ENCODE measurements at places on chromosomes 4 and X.

DNA sequence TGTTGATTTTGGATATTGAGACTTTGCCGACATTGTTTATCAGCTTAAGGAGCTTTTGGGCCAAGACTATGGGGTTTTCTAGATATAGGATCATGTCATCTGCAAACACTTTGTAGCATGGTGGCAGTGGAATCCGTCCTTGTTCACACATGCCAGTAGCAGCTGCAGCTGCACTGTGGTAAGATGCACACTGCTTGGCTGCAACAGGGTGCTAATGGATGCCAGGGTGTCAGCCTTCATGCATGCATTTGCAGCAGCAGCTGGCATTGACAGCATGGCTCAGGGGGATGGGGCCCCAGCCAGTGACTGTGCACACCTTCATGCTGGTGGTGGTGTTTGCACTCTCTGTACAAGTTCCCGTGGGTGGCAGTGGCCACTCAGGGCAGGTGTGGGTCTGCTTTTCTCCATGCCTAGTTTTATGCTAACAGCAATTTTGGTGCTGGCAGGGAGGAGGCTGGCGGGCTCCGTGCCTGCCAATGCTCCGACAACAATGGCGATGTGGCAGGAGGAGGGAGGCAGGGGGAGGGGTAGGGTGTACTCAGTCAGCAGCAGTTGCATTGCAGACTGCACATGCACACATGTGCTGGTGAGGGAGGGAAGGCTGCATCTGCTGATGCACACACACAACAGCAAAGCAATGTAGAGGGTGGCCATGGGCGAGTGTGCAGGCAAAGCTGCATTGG, 37.5 kb downstream of the BEX3 start:
- no peak for DNase-seq

- no peak for DNase-seq
Measured at GRCh38 chr4:87530229-87530628, 1.1 kb upstream of the SPARCL1 start.

GRCh38 chrX:102950908-102951866, 14.1 kb downstream of the RAB40AL start:
- DNase-seq = peak; percentile 51

GRCh38 chr4:148090503-148091476, 351.4 kb downstream of the NR3C2 start:
- DNase-seq = no peak

GRCh38 chrX:70281951-70282350, at the start of gene RAB41:
Gene RAB41, plus strand, starts transcription at chrX:70282172. Its CDS starts 46 bp downstream, at chrX:70282218.
- DNase-seq = no peak

DNA sequence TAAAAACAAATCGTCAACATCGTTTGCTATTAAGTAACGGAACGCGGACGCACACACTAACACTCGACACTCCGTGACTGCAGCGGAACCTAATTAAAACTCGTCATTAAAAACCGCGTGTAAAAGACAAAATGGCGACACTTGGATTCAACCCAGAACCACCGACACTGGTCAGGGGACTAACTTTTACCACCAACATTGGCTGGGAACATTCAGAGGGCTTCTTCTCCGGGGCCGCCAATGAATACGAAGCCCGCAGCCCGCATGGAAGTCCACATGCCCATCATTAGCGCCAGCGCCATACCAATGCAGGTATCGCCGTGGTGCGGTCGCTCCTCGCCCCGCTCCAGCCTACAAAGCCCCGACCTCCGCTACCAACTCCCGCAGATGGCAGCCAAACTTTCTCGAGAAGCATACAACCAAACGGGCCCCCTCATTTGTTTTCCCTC, 498 bp downstream of the RBMX start:
- DNase-seq = peak; percentile 41

DNA sequence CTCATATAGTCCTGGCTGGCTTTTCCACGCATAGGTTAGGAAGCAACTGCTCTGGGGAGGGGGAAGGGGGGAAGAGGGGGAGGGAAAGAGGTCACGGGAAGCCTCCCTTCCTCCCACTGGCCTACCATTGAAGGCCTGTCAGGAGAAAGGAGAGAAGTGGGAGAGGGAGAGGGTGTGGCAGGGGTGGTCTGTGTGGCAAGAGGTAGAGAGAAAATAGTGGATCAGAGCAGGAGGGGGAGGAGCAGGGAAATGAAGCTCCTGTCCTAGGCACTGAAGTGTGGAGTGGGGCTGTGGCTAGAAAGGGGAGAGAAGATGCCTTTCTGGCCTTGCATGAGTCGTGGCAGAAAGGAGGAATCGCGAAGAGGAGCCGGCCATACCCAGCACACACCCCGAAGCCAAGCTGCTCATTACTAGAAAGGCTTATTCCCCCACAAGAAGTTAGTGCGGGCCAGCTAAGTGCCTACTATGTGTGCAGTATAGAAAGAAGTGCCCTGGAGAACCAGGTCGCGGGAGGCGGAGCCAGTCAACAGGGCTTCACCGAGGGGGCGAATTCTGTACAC, 1.1 kb upstream of the TMEM164 start:
- no peak for DNase-seq

- no peak for DNase-seq
Measured at GRCh38 chr4:183601381-183601780, 57.6 kb downstream of the RWDD4 start.

GRCh38 chr4:144223149-144223548, 82.6 kb upstream of the GYPA start:
- no peak for DNase-seq

DNA sequence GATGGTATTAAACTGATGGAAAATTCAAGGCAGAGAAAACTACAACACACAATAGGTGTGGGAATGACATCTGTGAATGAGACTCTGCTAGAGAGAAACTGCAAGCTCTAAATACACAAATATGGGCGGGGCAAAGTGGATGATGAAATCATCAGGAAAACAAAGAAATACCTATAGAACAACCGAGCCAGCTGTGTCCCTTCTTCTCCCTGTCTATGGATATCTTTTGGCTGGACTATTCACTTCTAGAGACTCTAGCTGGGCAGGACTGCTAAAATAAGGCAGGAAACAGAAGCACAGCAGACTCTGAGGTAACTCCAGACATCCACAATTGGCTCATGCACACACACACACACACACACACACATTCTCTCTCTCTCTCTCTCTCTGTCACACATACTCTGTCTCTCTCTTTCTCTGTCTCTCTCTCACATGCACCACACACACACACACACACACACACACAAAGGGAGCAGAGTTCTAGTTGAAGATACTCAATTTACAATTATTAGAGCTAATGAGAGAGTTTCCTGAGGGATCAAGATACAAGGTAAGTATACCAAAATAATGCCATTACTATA, 27.2 kb upstream of the EDNRA start:
- DNase-seq = no peak

DNA sequence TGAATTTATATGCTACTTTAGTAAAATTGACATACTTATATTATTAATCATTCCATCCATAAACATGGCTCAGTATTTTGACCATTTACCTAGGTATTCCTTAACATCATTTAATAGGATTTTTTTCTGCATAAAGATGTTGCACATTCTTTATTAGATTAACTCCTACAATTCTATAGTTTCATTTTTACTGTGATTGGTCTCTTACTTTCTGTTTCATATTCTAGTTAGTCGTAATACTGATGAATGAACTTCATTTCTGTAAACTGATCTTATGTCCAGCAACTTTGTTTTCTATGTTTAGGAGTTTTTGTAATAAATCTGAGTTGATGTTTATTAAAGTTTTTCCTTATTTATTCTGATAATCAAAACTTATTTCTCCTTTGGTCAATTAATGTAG, 278.2 kb upstream of the CXXC4 start:
- no peak for DNase-seq

- DNase-seq = no peak
Measured at GRCh38 chr4:187232796-187233195, 509.1 kb upstream of the FAT1 start.

- no peak for DNase-seq
Measured at GRCh38 chr4:110096405-110096804, 102.0 kb downstream of the ELOVL6 start.

- DNase-seq = no peak
Measured at GRCh38 chr4:84796394-84796793, 170.1 kb downstream of the WDFY3 start.

DNA sequence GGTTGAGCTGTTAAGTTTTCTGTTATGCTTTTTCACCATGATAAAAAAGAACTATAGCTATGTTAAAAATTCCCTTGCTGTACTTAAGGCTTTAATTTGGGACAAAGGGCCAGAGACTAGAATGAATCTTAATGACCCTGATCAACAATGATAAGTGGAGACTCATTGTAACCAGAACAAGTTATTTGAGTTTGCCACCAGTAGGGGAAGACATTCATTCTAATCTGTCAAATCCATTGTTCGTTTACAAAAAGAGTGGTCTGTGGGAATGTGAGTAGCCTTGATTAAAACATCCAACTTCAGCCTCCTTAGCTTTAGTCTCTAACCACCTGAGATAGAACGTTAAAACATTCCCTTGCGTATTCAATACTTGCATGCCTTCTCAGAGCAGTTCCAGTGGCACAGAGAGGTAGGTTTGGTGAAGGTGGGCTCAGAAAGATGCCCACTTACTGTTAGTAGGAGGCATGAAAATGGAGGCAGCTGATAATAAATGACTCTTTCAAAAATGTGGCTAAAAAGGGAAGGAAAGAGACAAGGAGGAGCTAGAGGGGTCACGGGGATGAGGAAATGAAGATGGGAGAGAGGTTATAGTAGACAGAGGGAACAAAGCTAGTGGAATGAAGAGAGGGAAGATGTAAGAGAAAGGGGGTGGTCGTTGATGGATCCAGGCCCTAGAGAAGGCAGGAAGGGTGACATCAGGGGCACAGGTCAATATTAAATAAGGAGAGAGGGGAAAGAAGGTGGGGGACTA, 66.2 kb downstream of the EGF start:
- no peak for DNase-seq

- no peak for DNase-seq
Measured at GRCh38 chr4:24801136-24801855, 5.9 kb downstream of the SOD3 start.

DNA sequence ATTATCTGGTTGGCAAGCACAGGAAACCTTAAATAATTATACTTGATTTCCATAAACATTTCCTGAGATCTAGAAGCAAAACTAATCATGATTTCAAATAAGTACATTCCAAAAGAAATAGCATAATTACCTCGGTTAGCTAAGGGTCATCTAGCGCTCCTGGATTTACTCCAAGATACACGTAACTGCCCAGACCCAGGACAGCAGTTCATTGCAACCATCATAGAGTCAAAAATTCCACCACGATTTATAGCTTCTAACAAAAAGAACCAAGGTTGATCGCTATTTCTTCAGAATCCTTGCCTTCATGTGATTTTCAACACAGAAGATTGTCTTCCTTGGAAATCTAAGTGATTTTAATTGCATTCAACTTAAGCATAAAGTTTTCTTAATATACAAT, 1235.5 kb upstream of the TENM3 start:
- no peak for DNase-seq

GRCh38 chrX:12249997-12250396, 111.7 kb downstream of the FRMPD4 start:
- no peak for DNase-seq

DNA sequence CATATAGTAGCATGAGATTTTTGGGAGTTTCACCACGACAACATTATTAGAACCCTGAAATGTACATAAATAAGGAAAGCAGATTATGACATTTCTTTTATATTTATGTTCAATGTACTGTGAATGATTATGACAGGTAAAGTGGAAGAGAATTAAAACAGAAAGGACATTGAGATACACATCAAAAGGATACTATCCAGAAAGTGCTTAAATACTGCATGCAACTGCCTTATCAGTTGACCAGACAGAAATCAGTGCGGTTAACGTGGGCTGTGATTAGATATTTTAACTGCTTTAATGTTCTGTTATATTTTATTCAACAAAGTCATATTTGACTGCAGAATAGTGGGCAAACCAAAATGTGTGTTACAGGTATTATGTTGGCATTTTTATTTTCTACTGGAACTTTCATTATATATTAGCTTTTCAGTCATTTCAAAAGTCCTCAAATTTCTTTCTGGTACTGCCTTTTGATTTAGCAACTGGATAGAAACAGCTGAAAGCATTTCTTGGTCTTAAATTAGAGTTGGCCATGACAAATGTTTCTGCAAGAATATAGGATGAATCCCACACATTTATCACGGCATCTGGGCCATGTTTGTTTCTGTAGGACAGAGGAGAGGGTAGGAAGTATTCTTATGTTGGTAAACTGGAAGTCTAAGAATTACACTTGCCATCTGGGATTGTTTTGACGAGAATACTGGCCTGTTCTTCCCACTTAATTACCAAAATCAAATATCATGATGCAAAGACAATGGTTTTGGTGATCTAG, 255.2 kb downstream of the SLC39A8 start:
- DNase-seq = no peak

DNA sequence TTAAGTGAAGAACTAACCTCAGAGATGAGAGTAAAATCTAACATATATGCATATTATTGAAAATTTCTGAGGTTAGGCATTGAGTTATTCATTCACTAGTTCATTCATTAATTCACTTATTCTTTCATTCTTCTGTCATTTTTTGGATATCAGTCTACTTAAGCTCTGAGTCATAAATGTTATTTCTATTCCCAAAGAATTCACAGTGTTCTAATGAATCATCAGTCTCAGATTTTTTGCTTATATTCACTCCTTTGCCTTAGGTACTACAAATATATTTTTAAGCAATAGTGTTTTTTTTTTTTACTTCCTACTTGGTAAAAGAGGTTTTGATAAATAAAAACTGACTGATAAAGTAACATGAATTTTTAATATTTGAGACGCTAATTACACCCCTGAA, 95.2 kb upstream of the DKK2 start:
- no peak for DNase-seq

- DNase-seq = no peak
Measured at GRCh38 chr4:107166181-107166580, 130.1 kb upstream of the DKK2 start.

DNA sequence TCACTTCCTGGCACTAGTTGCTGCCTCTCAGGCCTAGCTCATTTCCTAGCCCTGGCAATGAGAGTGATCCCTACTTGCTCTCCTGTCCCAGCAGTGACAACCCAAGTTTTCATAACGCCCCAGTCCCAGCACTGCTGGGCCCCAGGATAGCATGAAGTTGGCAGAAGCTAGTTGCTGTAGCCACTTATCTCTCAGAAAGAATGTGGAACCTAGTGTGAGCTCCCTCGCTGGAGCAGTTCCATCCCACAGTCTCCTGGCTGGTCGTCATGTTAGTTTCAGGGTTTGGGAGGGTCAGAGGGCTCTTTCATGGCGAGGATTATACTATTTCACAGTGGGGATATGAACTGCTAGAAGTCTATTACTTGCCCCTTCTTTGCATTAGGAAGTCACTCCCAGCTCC, 5.1 kb downstream of the PF4 start:
- DNase-seq = no peak

DNA sequence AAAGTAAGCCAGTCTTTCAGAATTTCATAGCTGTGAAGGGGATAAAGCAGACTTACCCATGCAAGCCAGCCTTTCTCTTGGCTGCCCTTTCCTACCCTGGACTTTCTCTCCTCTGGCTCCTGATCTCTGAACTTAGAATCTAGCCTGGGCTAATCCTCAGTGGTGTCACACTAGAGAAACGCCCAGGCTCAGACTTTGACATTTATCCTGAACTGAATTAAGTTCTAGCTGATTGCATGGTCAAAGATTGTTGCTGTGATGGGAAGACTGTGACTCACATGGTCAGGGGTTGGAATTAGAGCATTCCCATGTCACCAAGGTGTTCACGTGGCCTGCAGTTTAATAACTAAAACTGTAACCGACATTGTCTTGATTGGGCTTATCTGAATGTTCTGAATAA, 469.5 kb upstream of the FAT1 start:
- no peak for DNase-seq

- DNase-seq = no peak
Measured at GRCh38 chr4:102404431-102404969, 59.2 kb upstream of the SLC39A8 start.
